Stimulated activated CD4-positive, alpha-beta T cell treated with anti-CD3 and anti-CD28 coated beads, Interleukin-12 subunit alpha, Interleukin-12 subunit beta, amount 100 ng/mL, for 48 hours (primary cell): ENCODE measurements at places on chromosomes 3 and 15.

DNA sequence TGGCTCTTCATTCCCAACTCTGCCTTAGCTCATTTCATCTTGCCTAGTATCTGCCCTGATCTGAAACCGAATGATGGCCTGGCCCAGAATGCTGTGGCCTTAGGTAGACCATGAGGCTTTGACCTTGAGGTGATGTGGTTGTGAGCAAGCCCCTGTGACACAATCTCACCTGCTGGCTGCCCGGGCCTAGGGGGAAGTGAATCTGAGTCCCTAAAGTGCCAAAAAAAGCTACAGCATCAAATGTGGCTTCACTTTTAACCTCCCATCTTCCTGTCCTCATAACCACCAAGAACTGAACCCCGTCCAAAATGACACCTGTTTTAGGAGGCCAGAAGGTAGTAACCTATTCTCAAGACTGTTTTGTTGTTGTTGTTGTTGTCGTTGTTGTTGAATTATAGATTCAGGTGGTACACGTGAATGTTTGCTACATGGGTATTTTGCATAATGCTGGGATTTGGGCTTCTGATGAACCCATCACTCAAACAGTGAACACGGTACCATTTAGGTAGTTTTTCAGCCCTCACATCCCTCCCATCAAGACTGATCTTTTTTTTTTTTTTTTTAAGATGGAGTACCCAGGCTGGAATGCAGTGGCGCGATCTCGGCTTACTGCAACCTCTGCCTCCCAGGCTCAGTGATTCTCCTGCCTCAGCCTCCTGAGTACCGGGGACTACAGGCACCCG lies 54.6 kb downstream of the MCCC1 start:
- no peak for DNase-seq

- no peak for DNase-seq
Measured at GRCh38 chr3:154943981-154944380, 136.1 kb upstream of the MME start.

- DNase-seq: no peak
Measured at GRCh38 chr3:115160295-115160694, 13.2 kb upstream of the ZBTB20 start.

DNA sequence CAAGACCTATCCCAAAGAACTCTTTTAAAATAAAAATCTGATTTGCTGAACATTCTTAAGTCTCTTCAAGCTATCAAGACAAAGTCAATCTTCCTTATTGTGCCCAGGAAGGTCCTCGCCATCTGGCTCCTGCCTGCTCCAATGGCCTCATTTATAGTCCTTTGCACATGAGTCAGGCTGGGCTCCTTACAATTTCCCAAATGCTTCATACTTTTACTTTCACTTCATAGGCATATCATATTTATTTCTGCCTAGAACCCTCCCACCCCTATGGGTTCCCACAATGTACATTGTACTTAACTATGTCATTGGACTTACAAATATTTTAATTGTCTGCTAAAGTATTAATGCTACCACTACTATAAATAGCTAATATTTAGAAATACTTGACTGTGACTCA lies 9.1 kb downstream of the THRB start:
- DNase-seq: no peak

DNA sequence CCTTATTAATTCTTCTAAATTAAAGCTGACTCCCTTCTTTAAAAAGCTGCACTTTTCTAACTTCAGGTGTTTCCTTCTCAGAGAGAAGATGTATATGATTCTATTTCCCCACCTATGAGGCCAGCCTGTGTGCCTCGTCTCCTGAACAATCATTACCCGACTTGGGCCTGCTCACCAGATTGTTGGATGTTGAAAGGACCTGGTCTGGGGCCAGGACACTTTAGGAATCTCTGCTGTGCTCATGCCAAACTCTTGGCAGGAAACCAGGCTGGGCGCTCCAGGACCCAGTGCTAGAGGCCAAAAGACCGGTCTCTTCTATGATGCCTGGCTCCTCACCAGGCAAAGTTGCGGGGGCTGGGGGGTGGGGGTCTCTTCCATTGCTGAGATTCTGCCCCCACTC lies 16.9 kb upstream of the LRRC31 start:
- DNase-seq: no peak

DNA sequence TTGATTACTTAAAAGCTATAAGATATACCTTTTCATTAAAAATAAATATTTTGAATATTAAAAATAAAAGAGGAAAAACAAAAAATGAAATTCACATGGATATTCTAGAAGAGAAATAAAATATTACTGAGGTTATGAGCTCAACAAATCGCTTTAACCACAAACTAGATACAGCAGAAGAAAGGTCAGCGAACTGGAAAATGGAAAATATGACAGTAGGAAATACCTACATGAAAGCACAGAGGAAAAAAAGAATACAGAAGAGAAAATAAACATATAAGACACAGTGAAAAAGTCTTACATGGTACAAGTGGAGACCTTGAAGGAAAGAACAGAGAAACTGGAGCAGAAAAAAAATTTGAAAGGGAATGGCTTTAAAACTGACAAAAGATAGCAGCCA lies 33.2 kb downstream of the SCAPER start:
- no peak for DNase-seq

DNA sequence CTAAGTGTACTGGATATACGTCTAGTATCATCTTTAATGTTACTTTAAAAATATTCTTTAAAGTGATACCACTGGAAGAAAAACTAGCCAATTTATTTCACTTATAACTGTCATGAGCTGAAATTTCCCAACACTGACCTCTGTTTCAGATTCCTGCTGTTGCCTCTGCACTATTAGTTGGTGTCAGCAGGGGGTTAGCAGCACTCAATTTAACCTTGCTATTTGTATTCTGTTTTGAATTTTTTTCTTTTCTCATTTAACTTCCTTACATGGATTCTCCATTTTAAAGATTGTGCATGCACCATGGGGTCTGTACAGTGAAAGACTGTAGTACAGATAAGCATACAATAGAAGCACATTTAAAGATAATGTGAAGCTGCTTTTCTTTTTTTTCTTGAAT lies 169.2 kb downstream of the UBE2E2 start:
- DNase-seq: no peak

- no peak for DNase-seq
Measured at GRCh38 chr3:8152821-8153418, 348.7 kb upstream of the LMCD1 start.

- DNase-seq: no peak
Measured at GRCh38 chr3:37183375-37183831, 9.0 kb upstream of the LRRFIP2 start.

DNA sequence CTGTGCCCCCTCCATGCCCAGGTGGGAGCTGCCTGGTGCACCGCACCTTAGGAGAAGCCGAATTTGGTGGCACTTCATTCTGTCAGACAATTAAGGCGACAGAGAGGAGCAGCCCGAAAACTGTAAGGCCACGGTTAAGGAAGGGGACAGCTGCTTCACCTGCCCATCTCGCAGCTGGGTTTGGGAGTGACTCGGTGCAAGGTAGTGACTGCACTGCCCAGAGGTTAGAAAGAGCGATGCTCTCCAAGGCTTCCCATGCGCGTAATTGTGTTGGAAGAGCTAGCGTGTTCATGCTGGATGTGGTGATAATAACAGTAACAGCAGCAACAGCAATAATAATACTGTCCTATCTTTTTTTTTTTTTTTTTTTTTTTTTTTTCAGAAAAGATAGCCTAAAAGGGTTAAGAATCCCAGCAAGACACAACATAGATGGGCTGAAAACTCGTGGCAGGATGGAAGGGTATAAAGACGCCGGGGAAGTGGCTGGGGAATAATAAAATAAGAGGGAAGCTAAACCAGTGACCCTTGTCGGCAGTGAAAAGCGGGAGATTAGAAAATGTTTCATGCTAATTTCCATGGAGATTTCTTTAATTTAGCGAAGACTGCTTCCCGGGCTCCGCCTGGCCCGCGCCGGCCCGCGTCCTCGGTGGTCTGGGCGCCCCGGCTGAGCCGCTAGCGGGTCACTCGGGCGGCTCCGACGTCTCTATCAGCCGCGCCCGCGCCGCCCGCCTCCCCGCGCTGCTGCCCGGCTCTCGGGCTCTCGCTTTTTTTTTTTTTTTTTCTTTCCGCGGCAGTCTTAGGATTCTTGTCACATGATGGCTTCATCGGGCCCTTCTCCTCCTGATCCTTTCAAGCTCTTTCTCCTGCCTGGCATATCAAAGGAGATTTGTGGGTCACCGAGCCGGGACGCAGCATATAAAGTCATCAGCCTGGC lies 617.1 kb downstream of the NR2F2 start:
- no peak for DNase-seq

DNA sequence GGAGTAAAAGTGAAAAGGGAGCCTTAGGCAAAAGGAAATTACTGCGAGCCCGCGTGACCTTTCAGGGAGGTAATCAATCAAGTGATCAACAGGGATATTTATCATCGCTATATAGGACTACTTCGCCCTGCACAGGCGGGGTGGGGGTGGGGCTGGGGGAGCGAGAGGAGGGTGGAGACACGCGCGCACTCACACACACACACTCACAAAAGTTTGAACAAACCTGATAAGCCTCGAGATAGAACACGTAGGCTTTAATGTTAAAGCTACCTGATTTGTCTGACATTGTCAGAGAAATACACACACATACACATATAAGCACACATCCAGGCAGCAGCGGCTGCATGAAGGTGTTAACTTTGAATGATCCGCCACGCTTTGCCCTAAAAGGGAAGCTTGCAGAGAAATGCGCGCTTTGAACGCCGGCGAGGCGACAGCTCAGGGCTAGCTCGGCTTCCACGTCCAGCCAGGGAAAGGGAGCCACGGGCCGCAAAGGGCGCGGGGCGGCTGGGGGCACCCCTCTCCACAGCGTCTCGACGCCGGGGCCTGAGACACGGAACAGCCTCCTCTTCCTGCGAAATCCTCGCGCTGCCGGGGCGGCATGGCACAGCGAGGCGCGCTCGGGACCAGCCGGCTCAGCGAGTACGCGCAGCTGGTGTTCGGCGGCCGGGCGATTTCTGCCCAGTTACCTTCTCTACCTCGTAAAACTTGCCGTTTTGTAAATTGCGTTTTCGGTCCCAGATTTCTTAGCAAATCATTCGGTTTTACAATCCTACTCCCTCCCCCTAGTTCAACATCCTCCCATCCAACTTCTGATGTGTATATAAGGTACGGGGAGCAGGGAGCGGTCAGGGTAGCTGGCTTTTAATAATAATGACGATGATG lies 4.8 kb upstream of the MECOM start:
- DNase-seq: no peak
